ENCODE measurements at places on chromosomes 1 and 21.

DNA sequence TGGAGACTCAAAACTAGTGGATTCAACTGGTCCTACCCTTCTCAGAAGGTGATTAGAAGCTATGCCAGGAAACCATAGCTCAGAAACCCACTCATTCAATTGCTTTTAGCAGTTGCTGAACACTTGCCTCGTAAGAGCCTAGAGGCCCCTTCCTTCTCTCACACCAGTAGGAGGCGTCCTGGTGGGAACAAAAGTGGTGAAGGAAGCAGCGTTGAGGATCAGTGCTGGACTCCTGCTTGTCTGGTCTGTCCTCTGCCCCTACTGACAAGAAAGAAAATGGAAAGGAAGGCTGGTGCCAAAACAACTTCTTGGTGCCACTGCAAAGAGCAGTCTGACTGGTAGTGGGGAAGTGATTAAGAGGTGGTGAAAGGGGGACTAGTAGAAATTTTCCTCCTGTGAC, 269.7 kb downstream of the LMO4 start:
- no peak for DNase-seq

DNA sequence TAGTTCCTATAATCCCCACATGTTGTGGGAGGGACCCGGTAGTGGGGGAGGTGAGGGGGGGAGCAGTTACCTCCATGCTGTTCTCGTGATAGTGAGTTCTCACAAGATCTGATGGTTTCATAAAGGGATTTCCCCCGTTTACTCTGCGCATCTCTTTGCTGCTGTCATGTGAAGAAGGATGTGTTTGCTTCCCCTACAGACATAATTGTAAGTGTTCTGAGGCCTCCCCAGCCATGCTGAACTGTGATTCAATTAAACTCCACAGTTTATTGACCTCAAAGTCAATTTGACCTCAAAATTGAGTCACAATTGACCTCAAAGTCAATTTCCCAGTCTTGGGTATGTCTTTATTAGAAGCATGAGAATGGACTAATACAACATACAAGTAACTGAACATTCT, 19.7 kb downstream of the DPH5 start:
- DNase-seq = no peak

DNA sequence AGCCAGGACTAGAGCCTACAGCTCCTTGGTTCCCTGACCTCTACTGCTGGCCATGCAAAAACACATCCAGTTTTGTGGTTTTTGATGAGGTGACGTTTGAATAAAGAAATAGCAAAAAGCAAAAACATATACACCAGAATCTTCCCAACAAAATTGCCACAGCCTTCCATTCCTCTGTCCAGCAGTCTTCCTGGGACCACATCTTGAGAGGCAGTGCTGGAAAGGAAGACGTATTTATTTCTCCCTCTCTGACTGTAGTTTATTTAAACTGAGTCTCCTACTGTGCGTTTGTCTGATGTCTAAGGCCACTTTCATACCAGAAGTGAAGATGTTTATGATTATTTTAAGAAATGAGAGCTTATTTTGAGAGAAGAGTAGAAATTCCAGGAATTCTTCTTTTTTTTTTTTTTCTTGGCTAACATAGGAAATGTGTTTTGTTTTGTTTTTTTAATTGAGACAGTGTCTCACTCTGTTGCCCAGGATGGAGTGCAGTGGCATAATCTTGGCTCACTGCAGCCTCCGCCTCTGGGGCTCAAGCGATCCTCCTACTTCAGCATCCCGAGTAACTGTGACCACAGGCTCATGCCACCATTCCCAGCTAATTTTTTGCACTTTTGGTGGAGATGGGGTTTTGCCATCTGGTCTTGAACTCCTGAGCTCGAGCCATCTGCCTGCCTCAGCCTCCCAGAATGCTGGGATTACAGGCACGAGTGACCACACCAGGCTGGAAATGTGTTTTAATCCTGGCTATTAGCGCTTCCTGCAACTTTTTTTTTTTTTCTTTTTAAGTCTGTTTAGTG, 118.5 kb downstream of the ITSN1 start:
- no peak for DNase-seq

- no peak for DNase-seq
These were observed 50.5 kb downstream of the SIK1 start for GRCh38 chr21:43376478-43376882.

- DNase-seq = no peak
These were observed 1173.8 kb upstream of the TMPRSS15 start for GRCh38 chr21:19577381-19577780.

GRCh38 chr1:53409233-53409632, 50.0 kb upstream of the DMRTB1 start:
- DNase-seq = no peak

All from stimulated activated CD8-positive, alpha-beta memory T cell treated with anti-CD3 and anti-CD28 coated beads, Interleukin-15, amount 100 ng/mL, for 48 hours (primary cell).